ENCODE measurements at places on chromosomes 7 and 10. TPM values are rescaled to one million over a fixed set of nuclear protein-coding genes. Genes with fewer than 3 reads are reported as not detected.
A peak's percentile ranks its signal among the peaks of the same experiment; 100 is the strongest.

DNA sequence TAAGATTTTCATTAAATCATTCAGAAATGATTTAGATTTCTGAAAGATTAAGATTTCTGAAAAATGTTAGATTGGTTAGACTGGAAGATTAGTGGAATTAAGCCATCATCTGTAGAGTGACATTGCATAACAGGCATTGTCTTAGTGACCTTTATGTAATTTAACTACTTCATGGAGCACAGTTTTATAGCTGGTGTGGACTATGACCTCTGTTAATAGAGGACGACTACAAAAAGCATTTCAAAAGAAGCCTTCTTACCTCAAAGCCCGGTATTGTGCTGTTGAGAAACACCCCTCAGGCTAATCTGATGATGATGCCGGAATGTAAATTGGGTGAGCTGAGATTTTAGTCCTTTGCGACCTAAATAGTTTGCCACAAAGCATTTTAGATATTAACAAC lies 55.6 kb downstream of the GALNT11 start:
- no peaks in the 10 kb centered on the region for H3K27me3 ChIP-seq
- H3K4me1 ChIP-seq = peaks cover 6% of the 10 kb centered on the region
- no peak overlapping the region for H3K27ac ChIP-seq
- no peak for DNase-seq

The SGPL1 gene
- 6.0 TPM for polyA plus RNA-seq

The PIK3CG gene
- 1.8 TPM for polyA plus RNA-seq

- peaks cover 26% of the 10 kb centered on the region for H3K4me1 ChIP-seq
- DNase-seq = no peak
- H3K27ac ChIP-seq = no peak overlapping the region
Measured at GRCh38 chr7:129166745-129167144, 21.7 kb upstream of the SMO start.

- H3K4me1 ChIP-seq = no peaks in the 10 kb centered on the region
- H3K27ac ChIP-seq = no peak overlapping the region
- DNase-seq = peak; percentile 56
- H3K36me3 ChIP-seq = no peaks in the 10 kb centered on the region
- H3K4me3 ChIP-seq = no peak overlapping the region
Measured at GRCh38 chr10:32893434-32893833, 64.6 kb downstream of the ITGB1 start.

The TRIM74 gene
- not detected for polyA plus RNA-seq

- peak overlapping the region; percentile 79 for H3K27ac ChIP-seq
- no peaks in the 10 kb centered on the region for H3K27me3 ChIP-seq
- H3K4me3 ChIP-seq = no peak overlapping the region
- DNase-seq = no peak
- H3K4me1 ChIP-seq = no peaks in the 10 kb centered on the region
Measured at GRCh38 chr10:378930-379704, 243.9 kb downstream of the ZMYND11 start.

GRCh38 chr10:78913219-78914059 lies 155.3 kb upstream of the ZMIZ1 start:
- DNase-seq = no peak
- no peaks in the 10 kb centered on the region for H3K36me3 ChIP-seq
- H3K4me3 ChIP-seq = no peak overlapping the region
- H3K27me3 ChIP-seq = no peaks in the 10 kb centered on the region

- H3K27me3 ChIP-seq = no peaks in the 10 kb centered on the region
- no peak for DNase-seq
- H3K4me1 ChIP-seq = no peaks in the 10 kb centered on the region
- no peak overlapping the region for H3K27ac ChIP-seq
Measured at GRCh38 chr7:145957160-145957890, 159.3 kb upstream of the CNTNAP2 start.

The UTF1 gene
- not detected for polyA plus RNA-seq

DNA sequence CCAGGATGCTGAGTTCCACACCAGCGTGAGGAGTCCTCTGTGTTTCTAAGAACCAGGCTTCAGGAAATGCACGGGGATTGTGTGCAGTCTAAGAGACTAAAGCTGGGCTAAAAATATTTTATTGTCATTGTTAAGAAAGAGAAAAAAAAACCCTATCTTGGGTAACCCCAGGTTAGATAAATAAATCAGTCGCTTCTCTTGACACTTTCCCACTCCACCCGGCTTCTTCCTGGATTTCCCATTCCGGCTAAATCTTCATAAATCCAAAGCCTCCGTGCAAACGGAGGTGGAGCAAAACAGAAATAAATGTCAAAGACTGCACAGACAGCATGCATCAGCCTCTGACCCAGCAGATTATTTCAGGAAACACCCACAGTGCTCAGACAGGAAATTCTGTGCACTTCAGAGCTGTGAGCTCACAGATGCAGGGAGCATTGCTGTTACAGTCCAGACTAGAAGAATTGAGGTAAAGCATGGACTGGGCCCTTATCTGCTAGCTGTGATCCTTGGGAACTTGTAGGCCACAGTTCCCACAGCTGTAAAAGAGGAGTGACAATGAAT lies 44.8 kb upstream of the GRID1 start:
- no peak overlapping the region for H3K4me3 ChIP-seq
- no peaks in the 10 kb centered on the region for H3K36me3 ChIP-seq

GRCh38 chr7:69062020-69062765 lies 536.1 kb upstream of the AUTS2 start:
- no peak for DNase-seq
- no peak overlapping the region for H3K4me3 ChIP-seq
- no peaks in the 10 kb centered on the region for H3K27me3 ChIP-seq
- H3K36me3 ChIP-seq = no peaks in the 10 kb centered on the region

GRCh38 chr7:147711447-147711846 lies 879.1 kb upstream of the C7orf33 start:
- no peaks in the 10 kb centered on the region for H3K27me3 ChIP-seq
- H3K27ac ChIP-seq = no peak overlapping the region
- no peak overlapping the region for H3K4me3 ChIP-seq
- no peak for DNase-seq
- no peaks in the 10 kb centered on the region for H3K36me3 ChIP-seq

DNA sequence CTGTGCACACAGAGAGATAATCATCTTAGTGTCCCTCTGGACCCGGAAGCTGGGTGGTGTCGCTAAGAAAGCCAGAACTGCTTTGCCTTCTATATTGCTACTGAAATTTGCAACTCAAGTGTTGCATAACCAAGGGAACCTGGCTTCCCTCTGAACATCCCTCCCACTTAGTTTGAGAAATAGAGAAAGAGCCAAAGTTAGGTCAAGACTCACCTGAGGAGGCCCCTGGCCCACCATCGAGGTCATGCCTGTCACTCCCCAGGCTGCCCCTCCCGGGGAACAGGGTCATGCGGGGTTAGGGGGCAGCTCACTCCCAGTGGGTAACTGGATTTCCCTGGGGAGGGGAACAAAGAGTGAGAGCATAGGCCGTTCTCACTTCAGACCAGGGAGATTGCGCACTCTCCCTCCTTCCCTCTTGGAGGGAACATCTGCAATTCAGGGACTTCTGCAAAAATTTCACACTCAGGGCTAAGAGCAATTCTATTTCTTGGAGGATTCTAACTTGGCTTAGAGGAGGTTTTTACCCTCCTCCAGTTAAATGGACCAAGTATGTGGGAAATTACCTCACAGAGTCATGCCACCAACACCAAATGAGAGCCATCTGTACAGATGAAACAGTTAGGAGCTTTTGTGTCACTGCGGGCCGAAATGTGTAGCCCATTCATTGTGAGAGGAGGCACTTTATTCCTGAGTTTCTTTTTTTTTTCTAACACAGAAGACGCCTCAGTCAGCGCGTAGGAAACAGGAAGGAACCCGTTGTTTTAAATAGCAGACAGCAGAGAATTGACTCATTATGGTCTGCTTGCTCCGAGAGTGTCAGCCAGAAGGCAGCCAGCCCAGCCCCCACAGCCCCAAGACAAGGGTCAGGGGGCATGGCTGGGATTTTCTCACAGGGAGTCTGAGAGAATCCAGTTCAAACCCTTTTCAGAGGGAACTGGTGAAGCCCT lies 221.3 kb downstream of the ARHGAP12 start:
- H3K27ac ChIP-seq = peak overlapping the region; percentile 79
- no peaks in the 10 kb centered on the region for H3K36me3 ChIP-seq
- no peaks in the 10 kb centered on the region for H3K27me3 ChIP-seq
- peaks cover 36% of the 10 kb centered on the region for H3K4me1 ChIP-seq

The KLF14 gene
- polyA plus RNA-seq = not detected

The LRRD1 gene
- polyA plus RNA-seq = not detected

The BTAF1 gene
- 2.5 TPM for polyA plus RNA-seq

- H3K27ac ChIP-seq = no peak overlapping the region
- no peak for DNase-seq
- H3K27me3 ChIP-seq = no peaks in the 10 kb centered on the region
- H3K4me3 ChIP-seq = no peak overlapping the region
Measured at GRCh38 chr7:91299952-91300775, 35.9 kb downstream of the FZD1 start.

- H3K27me3 ChIP-seq = no peaks in the 10 kb centered on the region
- no peaks in the 10 kb centered on the region for H3K36me3 ChIP-seq
- H3K4me1 ChIP-seq = no peaks in the 10 kb centered on the region
Measured at GRCh38 chr10:132059760-132060508, 5.8 kb upstream of the JAKMIP3 start.

DNA sequence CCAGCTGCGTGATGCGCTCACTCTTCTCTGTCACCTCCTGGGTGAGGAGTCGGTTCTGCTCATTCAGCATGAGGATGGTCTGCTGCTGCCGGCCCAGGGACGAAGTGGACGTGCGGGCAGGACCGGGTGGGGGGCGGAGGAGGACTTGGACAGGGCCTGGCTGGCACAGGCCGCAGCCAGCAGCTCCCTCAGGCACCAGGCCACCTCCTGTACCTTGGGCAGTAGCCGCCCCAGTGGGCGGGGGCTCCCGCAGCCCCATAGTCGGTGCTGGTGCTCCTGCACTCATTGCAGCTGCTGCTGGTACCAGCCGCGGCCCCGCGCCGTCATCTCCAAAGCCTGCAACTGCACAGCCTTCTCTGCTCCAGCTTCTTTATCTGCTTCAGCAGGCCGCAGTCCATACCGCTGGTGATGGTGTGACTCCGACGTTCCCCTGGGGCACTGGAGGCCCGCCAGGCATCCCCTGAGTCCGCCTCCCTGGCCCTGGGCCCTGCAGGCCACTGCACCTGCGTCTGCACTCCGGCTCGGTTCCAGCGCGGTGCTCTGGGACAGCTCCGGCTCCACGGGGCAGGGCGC lies 884.9 kb upstream of the ZNF722 start:
- DNase-seq = no peak
- H3K36me3 ChIP-seq = no peaks in the 10 kb centered on the region
- H3K27me3 ChIP-seq = no peaks in the 10 kb centered on the region

DNA sequence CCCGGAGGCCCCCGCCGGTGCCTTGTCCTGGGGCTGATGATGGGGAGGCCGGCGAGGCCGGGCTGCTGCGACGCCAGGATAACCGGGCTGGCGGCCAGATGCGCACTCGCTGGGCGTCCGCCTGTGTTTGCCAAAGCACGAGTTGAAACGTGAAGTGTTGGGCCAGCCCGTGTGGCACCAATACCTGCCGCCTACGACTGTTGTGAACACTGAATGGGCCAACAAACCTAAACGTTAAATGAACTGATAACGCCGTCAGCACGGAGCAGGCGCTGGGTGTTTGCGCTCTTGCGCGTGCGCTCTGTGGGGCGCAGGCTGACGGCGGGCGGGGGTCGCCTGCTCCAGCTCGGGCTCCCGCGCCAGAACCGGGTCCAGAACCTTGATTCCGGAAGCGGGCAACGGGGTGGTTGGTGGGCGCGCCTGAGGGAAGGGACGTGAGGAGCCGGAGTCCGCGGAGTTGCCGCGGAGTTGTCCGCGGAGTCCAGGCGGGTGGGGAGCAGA lies 658 bp downstream of the CYP2E1 start:
- no peak overlapping the region for H3K27ac ChIP-seq
- H3K4me3 ChIP-seq = peak overlapping the region; percentile 29
- no peaks in the 10 kb centered on the region for H3K4me1 ChIP-seq

The PVRIG gene
- 0.60 TPM for polyA plus RNA-seq

The MOGAT3 gene
- 3.7 TPM for polyA plus RNA-seq

- peak overlapping the region; percentile 90 for H3K4me3 ChIP-seq
- H3K27me3 ChIP-seq = no peaks in the 10 kb centered on the region
- peaks cover 35% of the 10 kb centered on the region for H3K4me1 ChIP-seq
- peak overlapping the region; percentile 94 for H3K27ac ChIP-seq
Measured at GRCh38 chr7:127588697-127589482, 679 bp downstream of the ARF5 start.

- H3K4me3 ChIP-seq = no peak overlapping the region
- no peak overlapping the region for H3K27ac ChIP-seq
- no peak for DNase-seq
Measured at GRCh38 chr7:68929781-68930261, 668.5 kb upstream of the AUTS2 start.

The MRPL32 gene
- 62.4 TPM for polyA plus RNA-seq

The ARF5 gene
- polyA plus RNA-seq = 282 TPM

The MYO3A gene
- not detected for polyA plus RNA-seq

The SLC37A3 gene
- polyA plus RNA-seq = 12.3 TPM

The ITGB8 gene
- 1.9 TPM for polyA plus RNA-seq

DNA sequence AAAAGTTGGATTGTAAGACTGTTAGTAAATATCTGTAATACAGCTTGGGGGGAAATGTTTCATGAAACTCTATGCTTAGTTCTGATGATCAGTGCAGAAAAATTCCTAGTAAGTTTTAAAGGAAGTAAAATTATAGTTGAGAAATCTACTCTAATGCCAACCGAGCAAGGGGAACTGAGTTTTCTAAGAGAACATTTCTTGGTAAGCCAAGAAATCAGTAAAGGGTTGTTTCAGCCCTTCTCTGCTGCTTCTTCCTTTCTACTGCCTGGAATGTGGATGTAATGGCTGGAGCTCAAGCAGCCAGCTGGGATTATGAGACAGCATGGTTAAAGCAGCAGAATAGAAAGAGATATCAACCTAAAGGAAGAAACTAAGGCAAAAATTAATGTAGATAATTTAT lies 15.9 kb upstream of the AKR1B1 start:
- no peaks in the 10 kb centered on the region for H3K4me1 ChIP-seq
- H3K4me3 ChIP-seq = no peak overlapping the region
- no peak for DNase-seq
- no peak overlapping the region for H3K27ac ChIP-seq
- no peaks in the 10 kb centered on the region for H3K36me3 ChIP-seq
- H3K27me3 ChIP-seq = no peaks in the 10 kb centered on the region

DNA sequence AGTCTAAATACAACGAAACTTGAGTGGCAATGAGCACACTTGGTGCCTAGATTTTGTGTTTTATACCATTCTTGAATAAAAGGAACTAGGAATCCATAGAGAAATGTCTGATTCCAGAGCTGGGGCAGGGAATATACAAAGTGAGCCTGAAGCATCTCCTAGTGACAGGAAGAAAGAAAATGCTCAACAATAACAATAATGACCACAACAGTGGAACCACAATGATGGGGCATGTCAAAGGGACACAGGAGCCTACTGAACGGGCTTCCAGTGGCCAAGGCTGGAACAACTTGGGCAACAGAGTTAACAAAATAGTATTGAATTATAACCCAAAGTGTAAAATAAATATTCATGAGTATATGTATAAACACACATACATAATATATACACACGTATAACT lies 94.4 kb upstream of the ADCY1 start:
- no peaks in the 10 kb centered on the region for H3K4me1 ChIP-seq
- H3K27ac ChIP-seq = no peak overlapping the region
- no peak for DNase-seq
- H3K36me3 ChIP-seq = no peaks in the 10 kb centered on the region

The AKAP9 gene
- polyA plus RNA-seq = 90.9 TPM
